Breast epithelium (tissue), 4 donors: ENCODE measurements at places on chromosomes 1 and 21. TPM values are rescaled to one million over a fixed set of nuclear protein-coding genes. Genes with fewer than 3 reads are reported as not detected.
A peak's percentile ranks its signal among the peaks of the same experiment; 100 is the strongest.

DNA sequence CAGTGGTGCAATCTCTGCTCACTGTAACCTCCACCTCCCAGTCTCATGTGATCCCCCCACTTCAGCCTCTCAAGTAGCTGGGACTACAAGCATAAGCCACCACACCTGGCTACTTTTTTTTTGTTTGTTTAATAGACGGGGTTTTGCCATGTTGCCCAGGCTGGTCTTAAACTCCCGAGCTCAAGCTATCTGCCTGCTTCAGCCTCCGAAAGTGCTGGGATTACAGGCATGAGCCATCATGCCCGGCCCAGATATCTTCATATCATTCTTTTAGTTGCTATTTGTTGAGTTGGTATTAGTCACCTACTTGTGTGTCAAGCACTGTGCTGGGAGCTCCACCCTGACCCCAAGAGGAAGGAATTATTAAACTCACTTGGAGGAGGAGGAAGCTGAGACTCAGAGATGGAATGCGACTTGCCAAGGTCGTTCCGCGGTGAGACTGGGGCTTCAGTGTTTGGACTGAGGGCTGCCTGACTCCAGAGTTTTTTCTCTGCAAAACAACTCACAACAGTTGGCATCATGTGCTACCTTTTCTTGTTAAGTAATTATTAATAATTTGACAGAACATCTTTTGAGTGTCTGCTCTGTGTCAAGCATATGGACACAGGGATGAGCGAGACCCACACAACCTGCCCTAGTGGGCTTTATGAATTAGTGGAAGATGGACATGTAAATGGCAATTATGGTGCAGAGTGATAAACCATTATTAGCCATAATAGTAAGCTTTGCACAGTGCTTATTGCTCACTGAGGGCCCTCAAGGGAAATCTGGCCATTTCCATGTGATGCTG, 132.0 kb downstream of the FOXD2 start:
- peak; percentile 50 for DNase-seq

Gene HENMT1
- total RNA-seq: 6.6 TPM

DNA sequence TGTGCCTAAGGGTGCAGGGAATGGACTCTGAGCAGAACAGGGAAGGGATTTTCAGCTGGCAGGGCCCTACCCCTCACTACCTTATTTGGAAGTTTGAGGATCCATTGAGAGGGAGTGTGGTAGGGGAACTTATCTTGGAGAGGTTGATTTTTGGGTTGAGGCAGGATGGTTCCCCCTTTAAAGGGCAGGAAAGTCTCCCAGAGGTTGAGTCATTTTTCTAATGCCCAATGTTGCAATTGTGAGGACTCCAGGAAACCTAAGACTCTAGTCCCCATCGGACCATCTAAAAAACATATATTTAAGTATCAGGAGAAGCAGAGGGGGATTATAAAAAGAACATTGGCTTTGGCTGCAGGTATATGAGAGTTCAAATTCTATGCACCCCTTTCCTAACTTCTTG, 47.3 kb downstream of the SAMD13 start:
- DNase-seq: no peak

- DNase-seq: no peak
These were observed 5.0 kb downstream of the FBXO2 start for GRCh38 chr1:11649237-11649623.

- DNase-seq: no peak
These were observed 23.1 kb downstream of the RCC2 start for GRCh38 chr1:17416389-17416788.

GRCh38 chr1:1351511-1352427, 2.6 kb upstream of the DVL1 start:
- DNase-seq: no peak

GRCh38 chr1:159923203-159924024, 1.9 kb downstream of the TAGLN2 start:
- peak; percentile 89 for DNase-seq

- no peak for DNase-seq
These were observed 233 bp downstream of the ADAMTS5 start for GRCh38 chr21:26966649-26967061.

DNA sequence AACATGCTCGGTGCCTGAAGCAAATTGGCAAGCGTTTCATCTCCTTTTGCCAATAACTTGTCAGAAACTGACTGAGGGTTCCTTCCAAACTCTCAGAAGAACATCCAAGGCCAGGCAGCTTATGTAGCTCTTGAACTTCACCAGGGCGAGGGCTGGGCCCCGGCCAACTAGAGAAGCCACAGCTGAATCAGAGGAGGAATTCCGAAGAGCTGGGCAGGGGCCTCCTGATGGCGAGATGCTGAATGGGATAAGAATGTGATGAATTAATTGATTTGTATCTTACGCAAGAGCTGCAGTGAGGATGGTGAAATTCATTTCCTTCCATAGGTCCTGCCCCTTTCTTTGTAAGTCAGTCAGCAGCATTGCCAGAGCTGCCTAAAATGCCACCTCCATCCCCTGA, 345.8 kb downstream of the KIF26B start:
- no peak for DNase-seq

DNA sequence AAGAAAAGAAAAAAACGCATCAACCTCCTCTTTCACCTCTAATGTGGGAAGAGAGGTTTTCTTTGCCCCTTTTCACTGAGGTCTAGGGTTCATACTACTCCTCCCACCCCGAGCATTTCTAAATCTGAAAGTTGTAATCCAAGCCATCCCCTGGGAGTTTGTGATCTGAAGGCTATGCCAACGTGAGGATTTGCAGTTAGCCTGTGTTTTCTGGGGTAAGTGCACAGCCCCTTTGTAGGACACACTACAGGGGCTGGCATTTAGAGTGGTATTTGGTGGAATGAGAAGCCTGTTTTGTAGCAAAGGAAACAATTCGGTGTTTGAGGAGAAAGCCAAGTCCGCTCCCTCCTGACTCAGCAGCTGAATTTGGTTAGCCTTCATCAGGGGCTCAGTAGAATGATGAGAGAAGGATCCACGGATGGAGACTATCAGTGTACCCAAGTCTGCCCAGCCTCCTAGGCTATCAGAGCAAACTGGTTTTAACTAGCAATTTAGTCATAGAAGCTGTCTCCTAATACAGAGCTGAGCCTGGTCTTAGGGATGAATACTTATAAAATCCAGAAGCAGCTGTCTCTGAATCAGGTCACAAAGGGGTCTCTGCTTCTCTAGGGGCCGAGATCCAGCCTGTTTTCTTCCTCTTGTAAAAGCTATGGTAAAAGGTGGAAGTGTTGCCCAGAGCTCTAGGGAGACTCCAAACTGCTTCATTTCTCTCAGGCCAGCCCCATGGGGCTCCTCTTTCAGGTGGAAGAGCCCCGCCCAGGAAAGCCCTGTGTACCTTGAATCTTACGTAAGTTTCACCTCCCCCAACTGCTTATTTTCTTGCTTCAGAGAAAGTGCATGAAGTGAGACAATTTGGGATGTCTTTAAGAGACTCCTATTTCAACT, 2.1 kb downstream of the PCP4L1 start:
- no peak for DNase-seq

DNA sequence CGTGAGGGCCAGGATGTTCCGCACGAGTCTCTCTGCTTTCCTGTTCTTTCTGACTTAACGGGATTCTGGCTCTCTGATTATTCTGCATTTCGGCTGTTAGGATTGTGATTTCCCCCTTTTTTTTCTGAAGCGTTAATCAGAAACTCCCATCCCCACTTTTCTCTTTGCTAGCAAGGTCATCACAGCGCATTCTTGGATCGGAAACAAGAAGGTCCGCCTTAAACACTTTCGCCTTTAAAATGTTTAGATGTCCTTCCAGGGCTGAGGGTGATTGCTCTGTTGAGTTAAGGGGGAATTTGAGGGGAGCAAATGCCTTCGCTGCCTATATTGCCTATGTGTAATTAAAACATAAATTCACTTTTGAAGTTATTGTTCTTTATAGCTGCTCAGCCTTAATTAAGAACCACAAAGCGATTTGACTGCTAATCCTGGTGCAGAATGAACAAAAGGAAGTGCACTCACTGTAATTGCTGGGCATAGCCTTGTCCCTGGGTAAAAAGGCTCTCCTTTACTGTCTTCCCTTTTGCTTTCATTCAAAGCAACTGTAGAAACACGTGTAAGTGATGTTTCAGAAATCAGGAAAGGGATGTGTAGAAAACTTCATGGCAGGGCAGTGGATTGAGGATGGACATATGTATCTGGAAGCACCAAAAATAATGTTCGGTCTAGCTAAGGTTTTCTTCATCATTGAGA, 1.2 kb downstream of the LAMC1 start:
- DNase-seq: no peak

GRCh38 chr1:41882486-41882885, 36.2 kb downstream of the HIVEP3 start:
- DNase-seq: no peak

DNA sequence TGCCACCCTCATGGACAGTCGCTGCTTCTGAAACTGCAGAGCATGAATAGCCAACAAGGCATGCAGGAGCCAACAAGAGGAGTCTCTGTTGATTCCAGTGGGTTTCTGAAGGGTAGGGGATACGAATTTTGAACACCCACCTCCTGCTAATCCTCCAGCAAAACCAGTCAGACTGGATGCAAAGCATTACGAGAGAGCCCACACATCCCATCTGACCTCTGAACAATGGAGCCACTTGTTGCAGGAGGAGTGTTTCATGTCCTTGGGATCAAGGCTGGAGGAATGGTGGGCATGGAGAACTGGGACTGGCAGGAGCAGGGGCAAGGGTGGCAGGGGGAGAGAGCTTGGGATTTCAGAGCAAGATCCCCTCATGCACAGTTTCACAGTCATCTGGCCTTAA, 1.6 kb downstream of the VTCN1 start:
- no peak for DNase-seq

DNA sequence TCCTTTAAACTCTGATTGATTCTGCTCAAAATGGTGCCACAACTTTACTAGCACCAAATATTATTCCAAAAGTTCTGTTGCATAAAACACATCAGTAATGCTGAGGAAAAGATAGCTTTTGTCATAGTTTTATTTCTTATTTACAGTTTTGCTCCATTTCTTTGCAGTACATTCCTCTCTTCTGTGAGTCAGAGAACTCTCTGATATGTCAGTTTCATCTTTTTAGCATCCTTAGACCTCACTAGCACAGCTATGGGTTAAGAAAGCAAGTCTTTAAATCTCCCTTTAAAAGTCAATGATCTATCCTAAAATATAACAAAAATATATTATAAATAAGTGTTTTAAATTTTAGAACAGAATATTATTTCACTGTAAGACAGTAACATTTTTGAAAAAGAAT, 356.6 kb upstream of the SNX7 start:
- no peak for DNase-seq

DNA sequence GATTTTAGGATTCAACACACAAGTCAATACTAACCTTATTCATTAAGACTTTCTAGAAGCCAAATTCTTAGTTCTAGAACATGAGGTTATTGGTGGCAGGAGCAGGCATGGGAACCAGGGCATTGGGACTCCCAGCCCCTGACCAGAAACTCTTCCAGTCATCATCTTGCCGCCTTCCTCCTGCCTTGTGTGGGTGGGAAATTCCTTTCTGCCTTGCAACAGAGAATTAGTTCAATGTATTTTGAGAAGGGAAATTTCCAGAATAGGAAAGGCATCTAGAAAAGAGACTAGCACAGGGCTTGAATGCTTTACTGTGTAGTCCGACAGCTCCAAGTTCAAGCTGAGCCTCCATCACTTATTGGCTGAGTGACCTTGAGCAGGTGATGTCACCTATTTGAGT, 8.7 kb downstream of the GRHL3 start:
- DNase-seq: no peak

GRCh38 chr1:215052256-215053015, 30.1 kb upstream of the KCNK2 start:
- DNase-seq: no peak

DNA sequence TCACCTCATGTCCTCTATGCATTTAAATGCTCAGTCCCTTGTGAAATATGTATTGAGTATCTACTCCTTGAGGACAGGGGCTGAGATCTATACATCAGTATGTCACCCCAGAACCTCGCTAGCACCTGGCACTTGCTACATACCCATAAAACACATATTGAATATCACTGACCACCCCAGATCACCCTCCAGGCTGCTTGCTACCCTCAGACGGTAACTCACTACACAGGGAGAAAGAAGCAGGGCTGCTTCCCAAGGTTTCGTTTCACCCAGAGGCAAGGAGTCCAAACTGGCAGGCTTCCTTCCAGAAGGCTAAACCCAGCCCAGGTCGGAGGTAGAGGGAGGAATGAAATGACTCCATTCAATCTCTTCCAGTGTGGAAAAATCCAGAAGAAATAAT, 8.5 kb downstream of the INKA2 start:
- DNase-seq: no peak
